Epithelial cell of proximal tubule (primary cell): ENCODE measurements at places on chromosomes 3 and 15. TPM values are rescaled to one million over a fixed set of nuclear protein-coding genes. Genes with fewer than 3 reads are reported as not detected.
A peak's percentile ranks its signal among the peaks of the same experiment; 100 is the strongest.

ABI3BP gene
- total RNA-seq = 3.6 TPM in 1 of 2 replicates, not detected in the other

CISH gene
- 1.8 and 3.8 TPM in 2 replicates for total RNA-seq

SCAANT1 gene
- not detected in 2 replicates for total RNA-seq

CILP gene
- not detected in 2 replicates for total RNA-seq

TLR9 gene
- total RNA-seq = not detected in 2 replicates

MAGI1 gene
- 9.6 and 10.9 TPM in 2 replicates for total RNA-seq

ZDHHC19 gene
- not detected in 2 replicates for total RNA-seq

APOD gene
- total RNA-seq = not detected in 2 replicates

TMEM212 gene
- total RNA-seq = not detected in 2 replicates

ACSBG1 gene
- 0.07 and 0.35 TPM in 2 replicates for total RNA-seq

THRB gene
- total RNA-seq = 2.1 and 11.8 TPM in 2 replicates

OSTN gene
- total RNA-seq = not detected in 2 replicates

NDUFB4 gene
- 172 and 229 TPM in 2 replicates for total RNA-seq

GOLGA8S gene
- not detected in 2 replicates for total RNA-seq

PLA2G4D gene
- total RNA-seq = not detected in 2 replicates

SNURF gene
- 0.63 and 4.6 TPM in 2 replicates for total RNA-seq

DNA sequence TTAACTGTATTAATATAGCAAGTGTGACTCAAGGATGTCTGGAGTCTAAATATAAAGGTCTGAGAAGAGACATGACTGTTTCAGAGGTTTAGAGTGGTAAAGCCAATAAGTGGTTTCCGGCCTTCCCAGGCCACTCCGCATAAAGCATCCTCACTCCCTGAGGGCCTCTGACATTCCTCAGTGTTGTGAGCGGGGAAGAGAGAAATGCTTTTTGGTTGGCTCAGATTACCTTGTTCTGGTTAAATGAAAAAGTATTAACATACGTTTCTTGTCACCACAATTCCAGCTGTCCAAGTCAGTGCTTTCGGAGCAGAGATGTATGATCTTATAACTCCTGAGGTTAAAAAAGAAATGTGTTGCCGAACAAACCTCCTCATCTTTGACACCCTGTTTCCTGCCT, 103.8 kb downstream of the RBMS3 start:
- no peak for DNase-seq

DNA sequence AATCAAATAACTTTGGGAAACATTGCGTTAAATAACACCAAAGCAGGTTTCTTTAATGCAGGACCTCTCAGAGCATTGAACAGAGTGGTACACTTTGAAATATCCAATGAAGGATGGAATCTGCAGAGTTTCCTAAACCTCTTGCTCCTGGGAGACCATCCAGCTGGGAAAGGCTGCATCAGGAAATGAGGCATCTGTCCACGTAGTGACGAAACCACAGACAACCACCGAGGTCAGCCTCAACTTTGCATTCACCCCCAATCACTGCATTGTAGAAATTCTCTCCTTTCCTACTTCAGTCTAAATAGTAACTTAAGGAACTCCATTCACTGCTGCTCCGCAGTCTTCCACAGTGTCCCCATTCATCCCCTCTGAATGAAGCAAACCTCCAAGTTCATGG, 41.5 kb upstream of the CDV3 start:
- DNase-seq = no peak

GRCh38 chr3:52232279-52233107, 6.5 kb downstream of the TWF2 start:
- DNase-seq = no peak

DNA sequence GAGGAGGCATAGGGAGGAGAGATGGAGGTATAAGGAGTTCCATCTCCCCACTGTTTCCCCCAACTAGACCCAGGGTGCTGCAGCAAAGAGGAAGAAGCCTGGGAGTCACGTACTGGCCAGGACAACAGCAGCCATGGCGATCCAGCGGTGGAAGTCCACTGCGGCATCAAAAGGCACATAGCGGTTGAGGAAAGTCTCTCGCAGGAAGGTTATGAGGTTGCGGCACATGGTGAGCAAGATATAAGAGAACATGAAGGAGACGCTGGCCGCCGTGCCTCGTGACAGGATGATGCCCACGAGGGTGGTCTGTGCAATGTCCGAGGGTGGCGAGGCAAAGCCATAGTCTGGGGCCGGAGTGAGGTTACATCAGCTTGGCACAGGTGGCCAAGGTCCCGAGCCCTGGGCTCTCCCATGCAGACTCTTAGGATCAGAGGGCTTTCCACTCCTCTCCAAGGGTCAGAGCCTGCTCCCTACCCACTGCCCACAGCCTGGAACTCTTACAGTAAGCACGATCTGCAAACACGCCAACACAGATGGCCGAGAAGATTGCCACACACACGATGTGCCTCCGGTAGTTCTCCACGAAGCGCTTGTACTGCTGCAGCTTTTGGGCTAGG, 14.3 kb downstream of the DUOX2 start:
- no peak for DNase-seq

- no peak for DNase-seq
Observed at GRCh38 chr3:141998669-141999290, 122.3 kb downstream of the ATP1B3 start.

DNA sequence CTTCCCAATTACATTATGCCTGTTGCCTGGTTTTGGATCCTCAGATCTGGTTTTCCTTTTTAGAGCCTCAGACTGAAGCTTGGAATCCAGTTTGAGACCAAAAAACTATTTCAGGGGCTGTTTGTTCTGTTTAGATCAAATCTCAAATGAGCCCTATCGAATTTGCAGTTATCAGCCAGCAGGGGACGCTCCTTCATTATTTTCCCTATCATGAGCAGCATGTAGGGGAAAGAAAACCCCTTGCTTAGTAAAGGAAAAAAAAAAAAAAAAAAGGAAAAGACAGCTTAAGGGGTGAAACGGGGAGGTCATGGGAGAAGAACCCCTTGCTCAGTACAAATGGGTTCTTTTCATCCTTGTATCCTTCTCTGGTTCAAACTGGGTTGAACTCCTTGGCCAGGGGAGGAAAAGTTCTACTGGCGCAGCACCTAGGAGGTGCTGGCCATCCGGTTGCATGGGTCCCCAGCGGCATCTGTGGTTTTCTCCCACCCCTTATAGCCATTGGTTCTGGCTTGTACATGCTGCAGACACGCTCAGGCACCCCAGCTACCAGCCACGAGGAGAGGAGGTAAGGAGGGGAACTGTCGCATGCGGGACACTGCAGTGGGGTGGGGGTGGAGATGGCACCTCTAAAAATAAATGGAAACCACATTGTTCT, 1375.1 kb upstream of the ALCAM start:
- DNase-seq = no peak

DNA sequence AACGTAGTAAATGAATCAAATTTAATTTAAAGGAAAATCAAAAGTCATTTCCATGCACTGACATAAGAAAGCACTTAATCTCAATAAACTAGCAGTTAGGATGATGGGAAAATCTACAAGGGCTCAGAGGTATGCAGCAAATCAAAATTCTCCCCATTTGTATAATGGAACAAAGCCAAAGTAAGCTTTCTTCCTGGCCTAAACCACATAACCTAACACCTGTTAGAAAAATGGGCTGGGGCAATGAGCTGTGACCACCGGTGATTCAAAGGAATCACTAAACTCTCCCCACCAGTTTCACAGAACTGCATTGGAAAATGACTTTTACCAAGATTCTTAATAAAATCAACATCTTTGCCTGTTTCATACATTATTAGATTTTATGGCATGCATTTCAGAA, 1024.3 kb downstream of the FHIT start:
- no peak for DNase-seq

GRCh38 chr3:136141891-136142290, 54.2 kb downstream of the MSL2 start:
- DNase-seq = no peak

DNA sequence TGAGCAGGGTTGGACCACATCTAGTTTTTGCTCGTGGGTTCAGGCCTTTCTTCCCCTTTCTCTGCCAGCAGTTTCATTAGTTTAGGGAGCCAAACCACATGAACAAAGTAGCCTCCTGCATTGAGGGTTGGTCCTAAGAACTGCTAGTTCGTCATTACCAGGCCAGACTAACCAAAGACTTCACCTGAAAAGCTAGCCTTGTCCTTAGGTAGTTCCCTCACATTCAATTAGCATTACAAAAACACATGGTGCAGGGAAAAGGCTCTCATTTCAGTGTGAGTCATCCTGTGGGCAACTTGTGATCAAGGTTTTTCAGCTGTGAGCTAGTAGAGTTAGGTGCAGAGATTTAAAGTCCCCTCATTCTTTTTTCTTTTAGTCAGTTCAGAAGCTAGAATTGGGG, 279.3 kb upstream of the CTNNB1 start:
- peak; percentile 76 for DNase-seq

GRCh38 chr3:16304061-16305010, 39.3 kb downstream of the OXNAD1 start:
- DNase-seq = no peak

DNA sequence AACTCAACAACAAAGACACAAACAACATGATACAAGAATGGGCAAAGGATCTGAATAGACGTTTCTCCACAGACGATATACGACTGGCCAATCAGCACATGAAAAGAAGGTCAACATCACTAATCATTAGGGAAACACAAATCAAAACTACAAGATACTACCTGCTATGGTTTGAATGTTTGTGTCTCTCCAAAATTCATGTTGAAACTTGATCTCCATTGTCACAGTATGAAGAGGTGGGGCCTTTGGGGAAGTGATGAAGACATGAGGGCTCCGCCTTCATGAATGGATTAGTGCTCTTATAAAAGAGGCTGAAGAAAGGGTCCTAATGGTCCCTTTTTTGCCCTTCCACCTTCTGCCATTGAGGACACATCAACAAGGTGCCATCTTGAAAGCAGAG, 32.3 kb downstream of the ACAP2 start:
- DNase-seq = no peak

DNA sequence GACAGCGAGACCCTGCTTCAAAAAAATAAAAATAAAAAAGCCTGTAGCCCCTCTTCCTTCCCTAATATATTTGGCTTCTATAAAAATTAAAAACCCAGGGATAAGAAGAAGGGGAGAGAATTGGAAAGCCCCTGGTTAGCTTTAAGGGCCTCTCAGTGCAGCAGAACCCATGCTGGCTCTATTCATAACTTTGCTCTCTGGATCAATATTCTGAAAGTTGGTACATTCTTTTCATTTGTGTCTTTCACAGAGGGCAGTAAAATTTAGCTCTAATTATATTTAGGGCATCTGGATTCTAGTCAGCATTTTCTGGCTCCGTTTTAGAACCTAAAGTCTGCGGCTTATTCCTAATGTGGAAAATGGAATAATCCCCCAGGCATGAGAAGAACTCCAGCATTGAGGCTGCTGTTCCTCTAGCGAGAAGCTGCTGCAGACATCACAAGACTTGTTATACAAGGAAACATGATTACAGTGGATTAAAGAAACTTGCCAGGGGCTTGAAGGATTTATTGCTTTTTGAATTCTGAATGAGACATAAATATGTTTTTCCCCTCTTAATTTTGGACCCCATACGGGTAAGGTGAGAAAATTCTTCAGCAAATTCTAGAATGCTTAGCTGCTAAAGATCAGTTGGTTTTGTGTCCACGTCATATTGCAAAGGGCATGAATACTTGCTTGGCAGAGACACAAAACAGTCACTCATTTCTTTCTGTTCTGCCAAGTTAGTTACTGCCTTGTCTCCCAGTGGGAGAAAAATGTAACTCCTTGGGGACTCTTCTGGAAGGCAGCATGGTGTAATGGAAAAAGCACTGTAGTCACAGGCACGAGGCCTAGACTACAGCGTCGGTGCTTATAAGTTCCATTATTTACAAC, 177.7 kb downstream of the VGLL4 start:
- DNase-seq = peak; percentile 18

DNA sequence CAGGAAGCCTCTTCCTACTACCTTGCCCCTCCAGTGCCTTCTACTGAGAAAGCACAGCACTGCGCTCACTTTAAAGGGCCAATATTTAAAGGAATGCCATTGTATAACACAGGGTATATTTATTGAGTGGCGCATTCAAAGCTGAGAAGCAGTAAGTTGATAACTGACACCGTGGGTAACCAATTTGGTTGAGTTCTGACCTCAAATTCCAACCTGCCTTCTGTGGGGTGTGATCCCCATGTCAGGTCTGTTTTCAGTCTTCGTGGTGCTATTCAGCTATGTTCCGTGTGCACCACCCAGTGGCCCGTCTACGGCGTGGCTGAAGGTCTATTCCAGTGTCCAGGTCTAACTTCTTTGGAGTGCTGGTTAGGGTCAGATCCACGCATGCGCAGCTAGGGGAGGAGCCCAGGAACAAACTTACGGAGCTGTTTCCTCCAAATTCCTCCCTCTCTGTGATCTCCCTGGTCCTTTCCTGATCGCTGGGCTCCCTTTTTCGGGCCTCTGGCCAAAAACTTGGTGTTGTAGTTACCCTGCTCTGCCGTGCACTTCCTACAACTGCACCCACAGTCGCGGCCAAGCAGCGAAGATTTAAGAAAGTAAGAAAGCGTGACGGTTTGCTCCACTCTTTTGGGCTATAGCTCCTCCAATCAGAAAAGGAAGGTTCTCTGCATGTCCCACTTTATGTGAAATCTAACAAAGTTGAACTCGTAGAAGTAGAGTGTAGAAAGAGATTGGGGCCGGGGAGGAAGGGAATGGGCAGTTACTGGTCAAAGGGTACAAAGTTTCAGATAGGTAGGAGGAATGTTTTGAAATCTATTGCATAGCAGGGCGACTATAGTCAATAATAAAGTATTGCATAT, 7.7 kb downstream of the LRRC2 start:
- DNase-seq = peak; percentile 54

- DNase-seq = no peak
Observed at GRCh38 chr3:10527295-10528001, 22.1 kb upstream of the ATP2B2 start.

DNA sequence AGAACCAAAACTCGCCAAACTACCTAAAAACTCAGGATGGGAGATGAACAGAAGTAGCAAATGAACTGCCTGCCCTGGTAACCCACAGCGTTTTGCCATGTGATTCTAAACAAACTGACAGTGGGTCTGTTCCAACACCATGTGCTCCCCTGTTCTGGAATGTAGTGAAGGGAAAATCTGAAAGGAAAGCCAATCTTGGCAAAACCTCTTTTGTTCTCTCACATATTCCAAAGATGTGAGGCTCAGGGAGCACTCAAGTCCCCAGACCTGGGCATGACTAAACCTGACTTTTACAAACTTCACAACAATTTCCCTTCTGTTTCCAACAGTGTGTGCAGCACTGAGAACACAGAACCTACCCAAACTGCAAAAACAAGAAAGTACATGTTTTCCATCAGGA, 116.1 kb downstream of the IMPG2 start:
- no peak for DNase-seq

DNA sequence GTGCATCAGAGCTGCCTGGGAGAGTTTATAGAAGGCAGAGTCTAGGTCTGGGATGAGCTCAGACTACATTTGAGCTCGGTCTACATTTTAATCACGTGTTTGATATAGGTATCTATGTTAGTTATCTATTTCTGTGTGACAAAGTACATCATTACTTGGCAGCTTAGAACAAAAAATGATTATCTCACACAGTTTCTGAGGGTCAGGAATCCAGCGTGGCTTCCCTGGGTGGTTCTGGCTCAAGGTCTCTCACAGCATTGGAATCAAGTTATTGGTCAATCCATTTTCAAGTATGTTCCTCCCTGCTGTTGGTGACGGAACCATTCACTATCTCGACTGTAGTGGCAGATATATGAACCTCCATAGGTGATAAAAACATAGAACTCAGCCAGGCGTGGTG, 71.7 kb downstream of the ABHD5 start:
- no peak for DNase-seq

- no peak for DNase-seq
Observed at GRCh38 chr3:123773681-123774431, 110.3 kb downstream of the MYLK start.

GRCh38 chr15:64699751-64700388, 75.5 kb downstream of the RBPMS2 start:
- DNase-seq = no peak

GRCh38 chr3:72165317-72165716, 380.4 kb upstream of the PROK2 start:
- DNase-seq = no peak
